ENCODE measurements at places on chromosomes 4 and X.
A peak's percentile ranks its signal among the peaks of the same experiment; 100 is the strongest.

DNA sequence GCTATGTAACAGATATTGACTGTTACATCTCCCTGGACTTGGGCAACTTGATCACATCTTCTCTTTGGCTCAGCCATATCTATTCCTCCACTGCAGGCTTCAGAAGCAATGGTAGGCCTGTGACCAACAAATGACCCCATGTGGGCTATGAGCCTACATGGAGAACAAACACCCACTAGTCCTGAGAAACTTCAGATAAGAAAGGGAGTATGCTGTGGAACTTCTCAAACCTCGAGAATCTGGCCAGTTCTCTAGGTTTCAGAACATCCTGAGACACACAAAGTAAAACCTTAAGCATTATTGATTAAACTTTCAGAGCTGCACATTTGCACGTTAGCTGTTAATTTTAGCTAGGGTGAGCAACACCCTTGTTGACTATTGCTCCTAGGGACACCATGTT is 16.3 kb downstream of the RBMX2 start:
- no peak for DNase-seq

DNA sequence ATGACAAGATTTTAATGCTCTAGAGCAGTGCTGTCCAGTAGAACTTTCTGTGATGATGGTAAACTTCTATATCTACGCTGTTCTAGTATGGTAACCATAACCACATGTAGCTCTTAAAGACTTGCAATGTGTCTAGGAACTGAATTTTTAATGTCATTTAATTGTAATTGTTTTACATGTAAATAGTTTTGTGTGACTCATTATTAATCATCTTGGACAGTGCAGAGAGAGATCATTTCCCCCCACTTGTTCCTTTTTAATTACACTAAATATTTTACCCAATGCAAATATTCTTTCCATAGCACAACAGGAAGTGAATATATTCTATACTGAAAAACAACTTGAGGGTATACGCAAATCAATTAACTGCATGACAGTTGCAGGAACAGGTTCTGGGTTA is 5.8 kb downstream of the ATG4A start:
- DNase-seq = no peak

GRCh38 chrX:4315891-4316290 is 602.4 kb upstream of the PRKX start:
- no peak for DNase-seq

DNA sequence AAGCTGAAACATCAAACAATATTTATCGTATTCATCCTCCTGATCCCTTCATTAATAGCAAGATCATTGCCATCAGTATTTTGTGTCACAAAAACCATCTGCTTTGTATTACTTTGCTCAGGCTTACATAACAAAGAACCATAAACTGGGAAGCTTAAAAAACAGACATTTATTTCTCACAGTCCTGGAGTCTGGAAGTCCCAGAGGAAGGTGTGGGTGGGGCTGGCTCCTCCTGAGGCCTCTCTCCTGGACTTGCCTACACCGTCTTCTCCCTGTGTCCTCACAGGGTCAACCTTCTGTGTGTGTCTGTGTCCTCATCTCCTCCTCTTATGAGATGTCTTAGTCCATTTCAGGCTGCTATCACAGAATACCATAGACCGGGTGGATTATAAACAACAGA is 61.3 kb upstream of the MXRA5 start:
- DNase-seq = no peak

- DNase-seq = no peak
Observed at GRCh38 chr4:106806158-106806797, 229.8 kb downstream of the DKK2 start.

DNA sequence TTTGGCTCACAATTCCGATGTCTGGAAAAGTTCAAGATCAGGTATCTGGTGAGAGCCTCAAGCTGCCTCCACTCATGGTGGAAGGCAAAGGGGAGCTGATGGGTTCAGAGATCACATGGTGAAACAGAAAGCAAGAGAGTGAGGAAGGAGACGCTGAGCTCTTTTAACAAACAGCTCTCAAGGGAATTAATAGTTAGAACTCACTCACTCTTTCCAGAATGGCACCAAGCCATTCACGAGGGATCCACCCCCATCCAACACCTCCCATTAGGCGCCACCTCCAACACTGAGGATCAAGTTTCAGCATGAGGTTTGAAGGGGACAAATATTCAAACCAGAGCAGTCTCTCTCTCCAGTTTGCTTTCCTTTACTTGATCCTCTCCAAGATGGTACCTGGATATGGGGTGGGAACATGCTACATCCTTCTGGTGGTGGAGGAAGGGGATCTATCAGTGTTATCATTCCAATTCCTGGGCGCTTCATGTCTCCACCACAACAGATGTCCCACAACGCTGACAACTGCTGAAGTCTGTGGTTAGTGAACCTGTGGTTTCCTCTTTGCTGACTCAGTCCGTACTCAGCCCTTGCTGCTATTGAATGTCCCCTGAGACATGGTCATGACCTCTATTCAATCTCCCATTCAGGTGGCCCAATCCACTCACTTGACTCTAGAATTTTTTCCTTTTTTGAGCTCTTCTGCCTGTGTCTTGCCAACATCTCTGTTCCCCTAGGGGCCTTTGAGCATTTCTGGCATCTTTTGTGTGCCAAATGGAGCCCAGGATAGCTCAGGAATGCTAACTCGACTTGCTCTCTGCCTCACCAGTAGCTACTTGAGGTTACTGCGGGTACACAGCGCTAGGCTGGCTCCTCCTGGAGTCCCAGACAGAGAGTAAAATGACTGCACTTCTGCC is 395.2 kb downstream of the MID1IP1 start:
- peak; percentile 38 for DNase-seq

- no peak for DNase-seq
Observed at GRCh38 chr4:26520728-26521450, 30.6 kb upstream of the CCKAR start.
